LoVo (cell line): ENCODE measurements at places on chromosomes 16 and 17.

DNA sequence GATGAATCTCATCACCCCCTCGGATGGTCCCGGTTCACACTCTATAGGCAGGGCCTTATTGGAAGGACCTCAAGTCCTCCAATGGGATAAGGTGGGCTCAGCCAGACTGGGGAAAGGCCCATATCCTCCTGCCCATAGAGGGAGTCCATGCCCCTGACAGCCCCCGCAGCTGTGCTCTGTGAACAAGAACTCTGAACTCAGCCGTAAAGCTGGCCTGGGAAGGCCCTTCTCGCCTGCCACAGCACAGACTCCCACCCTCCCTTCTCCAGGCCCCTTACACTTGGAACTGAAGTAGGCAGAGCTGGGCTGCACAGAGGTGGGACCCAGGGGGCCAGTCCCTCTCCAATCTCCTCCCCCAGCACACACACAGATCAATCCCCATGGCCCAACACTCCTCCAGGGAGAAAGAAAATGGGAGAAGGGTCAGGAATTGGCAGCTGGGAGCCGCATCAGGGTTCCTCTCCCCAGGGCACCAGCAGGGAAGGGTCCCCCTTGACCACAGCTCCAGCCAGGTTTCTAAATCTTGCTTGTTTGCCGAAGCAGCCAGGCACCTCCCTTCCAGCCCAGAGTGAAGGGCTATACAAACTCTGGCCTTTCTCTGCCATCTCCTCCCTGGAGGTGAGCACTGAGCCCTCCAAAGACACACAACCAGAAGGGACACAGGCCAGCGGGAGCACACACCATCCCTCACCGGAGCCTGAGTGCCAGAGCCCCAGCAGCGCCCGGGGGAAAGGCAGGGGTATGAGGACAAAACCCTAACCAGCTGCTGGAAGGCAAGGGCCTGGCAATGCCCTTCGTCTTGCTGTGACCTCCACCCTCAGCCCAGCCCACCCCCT is 454.1 kb downstream of the SOX9 start:
- DNase-seq, result no peak

DNA sequence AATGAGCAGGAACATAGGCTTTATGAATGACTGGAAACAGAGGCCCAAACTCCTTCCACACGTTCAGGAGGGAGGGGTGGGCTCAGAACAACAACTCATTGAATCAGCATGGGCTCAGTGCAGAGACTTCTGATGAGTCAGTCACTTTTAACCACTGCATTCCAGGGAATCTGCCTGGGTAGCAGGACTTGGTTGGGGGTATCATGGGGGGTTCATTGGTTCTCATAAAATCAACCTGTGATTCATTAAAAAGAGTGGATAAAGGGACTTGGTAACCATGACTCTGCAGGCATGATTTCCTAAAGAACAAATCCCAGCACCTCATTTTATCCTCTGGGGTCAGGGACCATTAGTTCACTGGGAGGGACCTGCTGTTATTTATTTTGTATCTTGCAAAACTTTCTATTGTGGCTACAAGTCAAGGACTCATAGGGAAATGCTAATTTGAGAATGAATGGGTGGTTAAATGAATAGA is 13.8 kb downstream of the ITGB3 start:
- DNase-seq, result peak; percentile 22

GRCh38 chr17:1227917-1228780 is 42.1 kb upstream of the BHLHA9 start:
- DNase-seq, result no peak

GRCh38 chr17:45326626-45327025 is 9.8 kb upstream of the MAP3K14 start:
- no peak for DNase-seq

GRCh38 chr16:19907161-19907992 is 22.7 kb upstream of the GPRC5B start:
- DNase-seq, result peak; percentile 69

GRCh38 chr16:87330646-87331045 is 13.5 kb upstream of the C16orf95 start:
- no peak for DNase-seq

DNA sequence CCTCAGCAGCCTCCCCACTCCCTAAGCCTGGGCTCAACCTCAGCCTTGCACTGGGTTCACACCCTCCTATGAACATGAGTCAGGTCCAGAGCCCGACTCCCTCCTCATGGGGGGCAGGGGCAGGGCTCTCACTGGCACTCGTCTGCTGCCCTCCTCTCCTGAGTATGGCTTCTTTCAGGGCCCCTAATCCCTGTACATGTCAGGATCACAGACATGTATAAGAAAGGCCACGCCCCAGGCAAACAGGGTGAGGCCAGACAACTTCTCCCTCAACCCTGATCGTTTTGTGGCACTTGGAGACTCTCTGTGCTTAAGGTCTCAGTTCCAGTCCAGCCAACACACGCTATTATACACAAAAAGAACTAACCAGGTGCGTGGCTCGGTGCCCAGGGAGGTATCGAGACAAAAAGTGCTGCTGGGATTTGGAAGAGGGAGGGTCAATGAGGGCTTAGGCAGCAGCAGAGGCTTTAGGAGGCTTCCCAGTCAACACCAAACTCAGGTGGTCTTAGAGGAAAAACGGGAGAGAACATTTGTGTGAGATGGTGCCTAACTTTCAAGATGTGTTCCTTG is 45.2 kb downstream of the CMTM3 start:
- DNase-seq, result no peak

DNA sequence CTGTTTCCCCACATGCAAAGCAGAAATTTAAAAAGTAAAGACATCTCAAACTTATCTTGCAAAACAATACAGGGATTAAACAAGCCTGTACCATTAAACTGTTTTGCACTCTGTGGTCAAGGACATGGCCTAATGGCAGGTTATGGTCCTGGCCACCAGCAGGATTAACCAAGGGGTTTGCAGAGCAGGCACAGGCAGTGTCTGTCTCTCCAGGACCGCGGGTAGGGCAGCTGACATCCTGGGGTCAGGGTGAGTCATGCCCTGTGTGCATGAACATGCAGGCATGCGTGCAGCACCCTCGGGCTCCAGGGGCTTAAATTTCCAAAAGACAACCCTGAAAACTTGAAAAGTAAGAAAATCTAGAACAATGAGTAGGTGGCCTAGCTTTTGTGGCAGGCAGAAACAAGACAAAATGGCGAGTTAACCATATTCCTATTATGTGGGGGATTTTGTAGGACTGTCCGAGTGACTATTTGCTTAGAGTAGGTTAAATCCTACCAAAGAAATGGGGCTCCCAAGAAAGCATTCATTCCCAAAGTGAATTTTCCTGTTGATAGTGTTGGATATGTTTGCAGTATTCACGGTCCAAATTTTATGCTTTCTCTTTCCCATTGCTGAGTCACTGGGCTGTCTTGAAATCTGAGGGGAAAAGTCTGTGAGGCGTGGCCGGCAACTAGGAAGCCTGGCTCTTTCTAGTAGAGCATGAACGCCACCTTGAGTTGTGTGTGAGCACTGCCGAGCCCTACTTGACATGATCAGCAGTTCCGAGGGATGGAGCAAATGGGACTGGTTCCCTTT is 158.4 kb upstream of the FAM20A start:
- DNase-seq, result peak; percentile 90

GRCh38 chr16:76360404-76360803 is 83.2 kb downstream of the CNTNAP4 start:
- no peak for DNase-seq

- peak; percentile 84 for DNase-seq
Measured at GRCh38 chr17:1709971-1710806, at the start of gene TLCD2. Gene TLCD2 (minus strand): TSS chr17:1710377. CDS start chr17:1710242, 135 bp downstream.

DNA sequence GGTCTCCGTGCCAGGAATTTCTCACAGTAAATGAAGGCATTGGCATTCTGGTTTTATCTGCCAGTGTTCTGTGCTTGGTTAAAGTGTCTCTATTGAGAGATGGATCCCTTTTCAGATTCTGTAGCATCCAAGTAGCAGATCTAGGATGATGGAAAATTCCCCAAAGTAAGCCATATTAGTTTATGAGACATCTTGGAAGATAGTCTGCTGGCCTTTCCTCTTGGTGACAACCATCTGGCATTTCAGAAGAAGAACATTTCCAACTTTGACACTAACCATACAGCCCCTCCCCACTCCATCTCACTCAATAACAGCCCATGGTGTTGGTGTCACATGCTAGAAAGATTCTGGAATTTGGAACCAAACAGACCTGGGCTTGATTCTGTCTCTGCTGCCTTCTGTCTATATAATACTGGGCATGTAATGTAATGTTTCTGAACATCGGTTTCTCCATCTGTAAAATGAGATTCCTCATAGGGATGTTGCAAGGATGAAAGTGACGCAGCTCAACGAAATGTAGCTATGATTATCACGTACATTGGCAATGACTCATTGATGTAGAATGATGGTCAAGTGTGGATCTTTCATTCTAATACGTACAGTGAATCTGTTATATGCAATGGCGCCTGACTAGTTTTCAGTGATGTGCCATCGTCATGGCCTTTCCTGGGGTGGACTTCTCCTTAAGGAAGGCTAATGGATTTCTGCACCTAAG is 32.6 kb upstream of the PIRT start:
- no peak for DNase-seq

GRCh38 chr16:67115639-67116038 is 5.9 kb downstream of the PHAF1 start:
- DNase-seq, result peak; percentile 53

GRCh38 chr17:50393700-50394099 is 3.6 kb downstream of the LRRC59 start:
- DNase-seq, result no peak

DNA sequence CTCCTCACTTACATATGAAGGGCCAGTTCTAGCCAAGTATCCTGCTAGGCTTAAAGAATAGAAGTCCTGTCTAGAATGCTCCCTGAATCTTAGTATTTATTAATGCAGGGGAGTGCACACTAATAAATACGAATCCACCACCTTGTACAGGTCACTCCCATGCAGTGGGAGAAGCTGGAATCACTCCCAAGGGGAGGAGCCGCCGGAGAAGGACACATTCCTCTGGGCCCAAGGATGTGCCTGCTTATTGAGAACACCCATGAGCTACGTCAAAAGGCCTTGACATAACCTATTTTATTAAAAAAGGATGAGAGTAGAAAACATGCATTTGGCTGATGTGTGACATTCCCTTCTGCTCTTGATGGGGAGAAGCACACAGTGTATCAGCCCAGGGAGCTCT is 223.5 kb downstream of the SPECC1 start:
- DNase-seq, result no peak

GRCh38 chr17:6713918-6714271 is 726 bp upstream of the SLC13A5 start:
- DNase-seq, result no peak

DNA sequence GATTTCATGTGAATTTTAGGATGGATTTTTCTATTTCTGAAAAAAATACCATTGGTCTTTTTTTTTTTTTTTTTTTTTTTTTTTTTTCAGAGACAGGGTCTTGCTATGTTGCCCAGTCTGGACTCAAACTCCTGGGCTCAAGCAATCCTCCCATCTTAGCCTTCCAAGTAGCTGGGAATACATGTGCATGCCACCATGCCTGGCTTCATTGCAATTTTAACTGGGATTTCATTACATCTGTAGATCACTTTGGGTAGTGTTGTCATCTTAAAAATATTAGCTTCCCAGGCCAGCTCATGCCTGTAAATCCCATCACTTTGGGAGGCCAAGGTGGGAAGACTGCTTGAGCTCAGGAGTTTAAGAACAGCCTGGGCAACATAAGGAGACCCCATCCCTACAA is 54.8 kb downstream of the TOM1L2 start:
- DNase-seq, result no peak

GRCh38 chr16:82067042-82067803 is 32.2 kb downstream of the HSD17B2 start:
- no peak for DNase-seq

DNA sequence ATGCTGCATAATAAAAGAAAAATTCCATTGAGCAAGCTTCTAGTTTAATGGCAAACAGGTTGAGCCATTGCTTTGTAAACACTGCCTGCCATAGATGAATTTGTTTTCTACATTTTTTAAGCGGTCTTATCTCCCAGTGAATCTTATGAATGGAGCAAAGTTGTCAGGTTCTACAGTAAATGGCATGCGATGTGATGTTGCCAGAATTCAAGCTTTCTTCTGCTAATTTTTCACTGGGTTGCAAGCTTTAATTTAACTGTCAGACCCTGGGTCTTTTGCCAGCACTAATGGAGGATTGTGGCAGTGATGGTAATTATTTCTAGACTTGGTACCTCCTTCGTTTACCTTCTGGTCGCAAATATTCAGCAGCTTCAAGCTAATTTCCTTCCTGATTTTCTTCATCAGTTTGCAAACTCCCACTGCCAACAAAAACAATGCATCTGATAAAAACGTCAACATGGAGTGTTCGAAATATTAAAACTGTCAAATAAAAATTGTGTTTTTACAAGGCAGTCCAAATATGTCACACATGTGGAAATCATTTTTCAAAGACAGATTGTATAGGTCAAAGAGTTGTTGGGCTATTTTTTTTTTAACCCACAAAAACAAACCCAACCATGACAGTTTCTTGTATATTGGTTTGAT is 274.2 kb upstream of the ERCC4 start:
- no peak for DNase-seq

GRCh38 chr17:32636598-32637218 is 149.9 kb downstream of the CDK5R1 start:
- no peak for DNase-seq

- no peak for DNase-seq
Measured at GRCh38 chr16:84061236-84061819, 18.7 kb upstream of the SLC38A8 start.

DNA sequence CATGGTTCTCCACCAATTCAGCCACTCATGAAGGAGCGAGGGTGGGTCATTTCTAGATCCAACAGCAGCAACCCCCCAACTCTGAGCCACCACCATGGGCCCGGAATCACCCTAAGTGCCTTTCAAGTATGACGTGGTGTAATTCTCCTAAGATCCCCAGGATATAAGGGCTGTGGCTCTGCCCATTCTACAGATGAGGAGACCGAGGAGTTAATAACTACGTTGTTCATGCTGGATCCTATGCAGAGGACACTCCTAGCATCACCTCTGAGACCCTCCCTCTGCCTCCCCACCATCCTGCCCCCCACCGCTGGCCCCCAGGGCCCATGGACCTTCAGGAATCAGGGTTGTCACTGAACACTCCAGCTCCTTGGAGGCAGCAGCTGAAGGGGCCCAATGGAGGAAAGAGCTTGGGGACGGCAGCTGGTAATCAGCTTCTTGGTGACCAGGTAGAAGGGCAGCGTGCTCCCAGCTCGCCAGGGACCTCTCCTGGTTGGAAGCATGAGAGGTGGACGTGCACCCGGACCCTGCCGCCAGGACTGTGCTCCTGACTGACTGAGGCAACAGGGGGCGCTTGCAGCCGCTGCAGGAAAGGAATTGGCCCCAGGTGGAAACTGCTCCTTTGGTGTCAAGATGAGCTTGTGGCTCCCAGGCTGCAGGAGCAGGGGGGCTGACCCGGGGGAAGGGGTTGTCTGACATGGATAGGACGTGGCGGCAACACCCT is 28.2 kb upstream of the CACNG1 start:
- no peak for DNase-seq
